HFF-Myc (cell line): ENCODE measurements at places on chromosomes 4 and X.

- DNase-seq = no peak
These were observed 37.8 kb downstream of the UGT8 start for GRCh38 chr4:114636192-114636935.

DNA sequence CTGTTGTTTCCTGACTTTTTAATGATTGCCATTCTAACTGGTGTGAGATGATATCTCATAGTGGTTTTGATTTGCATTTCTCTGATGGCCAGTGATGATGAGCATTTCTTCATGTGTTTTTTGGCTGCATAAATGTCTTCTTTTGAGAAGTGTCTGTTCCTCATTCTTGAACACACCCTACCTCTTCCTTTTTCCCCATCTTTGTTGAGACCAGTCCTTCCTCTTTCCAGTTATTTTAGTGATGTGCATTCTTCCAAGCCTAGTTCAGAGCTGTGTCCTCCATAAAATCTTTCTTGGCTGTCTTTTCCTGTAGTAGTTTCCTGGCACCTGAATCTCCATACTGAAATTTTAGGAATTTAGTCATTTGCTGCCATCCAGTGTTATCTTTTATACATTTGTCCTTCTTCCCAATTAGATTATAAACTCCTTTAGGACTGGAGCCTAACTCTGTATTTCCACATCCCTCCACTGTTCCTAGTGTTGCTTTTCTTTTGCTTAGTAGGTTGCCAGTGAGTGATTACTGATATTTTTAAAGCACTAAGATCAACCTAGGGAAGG is 11.4 kb downstream of the FHIP1A start:
- no peak for DNase-seq

- no peak for DNase-seq
These were observed 50.8 kb upstream of the HOPX start for GRCh38 chr4:56731857-56732256.

- DNase-seq = no peak
These were observed 160.2 kb downstream of the NHS start for GRCh38 chrX:17535229-17535628.

DNA sequence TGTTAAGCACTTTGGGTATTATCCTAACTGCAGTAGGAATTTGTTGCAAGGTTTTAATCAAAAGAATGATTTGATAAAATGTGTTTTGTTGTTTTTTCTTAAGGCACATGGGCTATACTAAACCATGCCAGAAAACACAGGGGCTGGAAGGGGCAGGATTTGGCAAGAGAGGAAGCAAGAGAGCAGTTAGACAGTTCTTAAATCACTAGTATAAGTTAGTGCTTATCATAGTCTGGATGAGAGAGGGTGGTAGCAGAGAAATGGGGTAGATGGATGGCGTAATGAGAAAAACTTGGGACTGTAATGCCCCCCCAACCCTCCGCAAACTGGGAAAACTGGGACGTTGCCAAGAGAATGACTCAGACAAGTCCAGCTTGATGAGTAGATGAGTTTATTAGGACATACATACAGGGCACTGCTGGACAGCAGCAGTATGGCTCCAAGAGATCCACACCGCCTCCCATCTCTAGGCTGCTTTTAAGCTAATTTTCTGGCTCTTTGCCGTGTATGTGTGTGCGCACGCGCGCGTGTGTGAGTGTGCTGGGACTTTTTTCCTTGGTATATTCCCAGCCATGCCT is 151.5 kb downstream of the PDLIM5 start:
- DNase-seq = peak; percentile 32

GRCh38 chr4:30790998-30791397 is 70.8 kb downstream of the PCDH7 start:
- DNase-seq = no peak

- no peak for DNase-seq
These were observed 30.6 kb downstream of the PTTG2 start for GRCh38 chr4:37990731-37991245.

- no peak for DNase-seq
These were observed 10.4 kb downstream of the FRG2 start for GRCh38 chr4:190016369-190017289.

- DNase-seq = no peak
These were observed 11.9 kb downstream of the HUWE1 start for GRCh38 chrX:53674581-53674980.

DNA sequence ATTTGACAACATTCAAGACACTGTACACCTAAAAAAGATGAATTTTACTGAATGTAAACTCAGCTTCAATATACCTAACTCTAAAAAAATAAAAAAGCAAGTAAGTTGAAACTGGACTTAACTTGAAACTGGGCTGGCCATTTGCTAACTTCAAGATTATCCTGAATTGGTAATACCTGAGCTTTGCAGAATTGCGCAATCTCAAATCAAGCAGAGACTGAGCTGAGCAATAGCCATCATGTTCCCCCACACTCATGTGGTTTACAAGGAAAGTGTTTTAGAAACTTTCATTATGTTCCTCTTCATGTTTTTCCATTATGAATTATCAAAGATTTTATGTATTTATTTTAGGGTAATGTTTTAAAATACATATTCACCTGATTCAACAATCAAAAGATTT is 38.7 kb downstream of the ANXA5 start:
- DNase-seq = no peak

DNA sequence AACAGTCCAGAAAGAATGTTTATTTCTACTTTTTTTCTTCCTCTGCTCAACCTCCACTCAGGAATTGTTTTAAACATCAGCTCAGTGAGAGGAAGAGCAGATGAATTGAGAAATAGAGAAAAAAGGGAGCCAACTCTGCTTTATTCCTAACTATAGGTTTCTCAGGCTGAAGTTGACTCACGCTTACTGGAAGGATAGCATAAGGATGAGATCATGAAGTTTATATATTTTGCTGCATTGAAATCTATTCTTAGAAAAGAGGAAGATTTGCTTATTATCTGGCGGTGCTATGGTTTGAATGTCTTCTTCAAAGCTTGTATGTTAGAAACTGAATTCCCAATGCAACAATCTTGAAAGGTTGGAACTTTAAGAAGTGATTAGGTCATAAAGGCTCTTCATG is 1673.4 kb upstream of the PCDH7 start:
- no peak for DNase-seq

GRCh38 chr4:55906989-55907388 is 41.8 kb upstream of the CEP135 start:
- DNase-seq = no peak

GRCh38 chr4:51906167-51906958 is 63.4 kb downstream of the DCUN1D4 start:
- DNase-seq = no peak

- DNase-seq = peak; percentile 9
These were observed 125.8 kb downstream of the KIT start for GRCh38 chr4:54783402-54784110.

- DNase-seq = no peak
These were observed 51.9 kb upstream of the SLC6A14 start for GRCh38 chrX:116384406-116384954.

DNA sequence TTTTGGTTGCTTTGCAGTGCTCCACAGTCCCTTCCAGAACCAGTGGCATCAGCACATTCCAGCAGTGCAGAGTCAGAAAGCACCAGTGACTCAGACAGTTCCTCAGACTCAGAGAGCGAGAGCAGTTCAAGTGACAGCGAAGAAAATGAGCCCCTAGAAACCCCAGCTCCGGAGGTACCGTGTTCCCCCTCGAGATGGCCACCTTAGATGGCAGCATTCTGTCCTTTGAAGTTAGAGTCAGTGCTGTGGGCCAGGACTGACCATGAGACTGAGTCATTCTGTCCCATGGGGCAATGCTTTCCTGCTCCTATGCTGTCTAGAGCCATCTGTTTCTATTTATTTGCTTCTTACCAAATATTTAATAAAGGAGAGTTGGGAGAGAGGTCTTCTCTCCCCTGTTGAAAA is 112.3 kb downstream of the KLHL8 start:
- DNase-seq = peak; percentile 63

DNA sequence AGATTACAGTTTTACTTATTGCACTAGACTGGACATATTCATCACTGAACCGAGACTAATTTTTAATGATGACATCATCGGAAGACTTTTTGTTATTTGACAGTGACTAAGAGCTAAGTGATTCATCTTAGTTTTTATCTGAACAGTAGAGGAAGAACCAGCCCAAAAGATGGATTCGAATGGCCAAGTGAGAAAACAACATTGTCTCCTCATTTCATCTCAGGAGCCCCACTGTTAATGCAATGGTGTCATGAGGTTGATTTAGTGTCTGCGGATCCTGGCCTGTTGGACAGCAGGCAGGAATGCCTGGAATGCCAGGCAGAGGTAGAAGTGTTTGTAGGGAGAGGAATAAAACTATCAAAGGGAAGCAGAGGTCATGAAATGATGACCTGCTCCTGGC is 37.8 kb upstream of the HPF1 start:
- DNase-seq = no peak

GRCh38 chr4:158316264-158316663 is 106.0 kb downstream of the TMEM144 start:
- DNase-seq = no peak

GRCh38 chr4:41217020-41217333 is 2.6 kb upstream of the APBB2 start:
- no peak for DNase-seq

DNA sequence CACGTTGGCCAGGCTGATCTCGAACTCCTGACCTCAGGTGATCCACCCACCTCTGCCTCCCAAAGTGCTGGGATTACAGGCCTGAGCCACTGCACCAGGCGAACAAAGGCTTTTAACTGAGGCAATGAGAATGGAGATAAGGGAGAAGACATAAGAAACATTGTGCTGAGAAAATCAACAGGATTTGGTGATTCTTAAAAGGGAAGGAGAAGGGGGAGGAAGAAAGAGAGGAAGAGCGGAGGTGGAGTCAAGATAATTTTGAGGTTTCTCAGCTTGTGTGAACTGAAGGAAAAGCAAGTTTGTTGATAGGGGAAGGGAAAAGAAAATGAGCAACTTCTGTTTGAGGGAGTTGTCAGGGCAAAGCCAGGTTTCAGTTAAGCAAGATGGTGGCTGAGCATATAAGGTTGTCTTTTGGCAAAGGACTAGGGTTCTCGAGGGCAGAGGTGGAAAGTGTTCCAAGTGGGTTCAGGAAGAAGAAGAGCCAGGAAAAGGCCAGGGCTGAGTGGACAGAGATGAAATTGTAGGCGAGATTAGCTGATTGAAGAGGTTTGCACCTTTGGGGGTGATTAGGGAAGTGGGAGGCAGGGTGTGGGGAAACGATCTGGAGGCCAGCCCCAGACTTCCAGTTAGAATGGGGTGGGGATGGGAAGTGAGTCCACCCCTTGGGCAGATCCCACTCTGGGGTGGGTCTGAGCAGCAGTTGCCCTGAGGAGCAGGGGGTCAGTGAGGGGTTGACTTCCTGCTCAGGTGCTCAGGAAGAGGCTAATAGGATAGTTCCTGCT is 7.8 kb downstream of the DOCK11 start:
- no peak for DNase-seq

DNA sequence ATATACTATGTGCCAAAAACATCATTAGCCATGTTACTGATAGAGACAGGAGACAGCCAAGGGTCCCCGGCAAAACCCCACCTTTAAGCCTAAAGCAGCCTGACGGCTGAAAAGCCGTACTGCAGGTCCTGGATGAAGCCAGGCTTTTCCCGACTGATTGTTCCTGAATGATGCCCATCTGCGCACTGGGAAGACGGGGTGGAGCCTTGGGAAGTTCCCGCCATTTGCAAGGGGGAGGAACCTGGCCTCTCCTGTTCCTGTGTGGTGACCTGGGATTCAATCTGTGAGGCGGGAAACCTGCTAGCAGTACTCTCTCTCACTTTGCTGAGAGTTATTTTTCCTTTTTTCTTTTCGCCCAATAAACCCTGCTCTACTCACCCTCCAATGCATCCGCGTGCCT is 15.1 kb upstream of the CAMK2D start:
- DNase-seq = no peak

- no peak for DNase-seq
These were observed 24.8 kb upstream of the TMSB4X start for GRCh38 chrX:12949927-12950656.

DNA sequence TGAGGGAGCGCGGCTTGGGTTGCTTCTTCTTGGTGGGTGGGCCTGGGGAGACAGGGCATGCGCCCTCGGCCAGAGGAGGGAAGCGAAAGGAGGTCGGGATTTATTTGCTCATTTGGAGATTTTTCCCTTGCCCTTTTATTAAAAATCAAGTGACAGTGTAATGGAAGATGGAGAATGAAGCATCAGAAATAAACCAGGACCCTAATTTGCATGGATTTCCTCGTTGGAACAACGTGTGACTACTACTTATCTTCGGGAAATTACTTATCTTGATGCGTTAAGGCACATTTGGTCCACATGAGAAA is 709 bp upstream of the CLOCK start:
- no peak for DNase-seq

- no peak for DNase-seq
These were observed 17.1 kb downstream of the GAK start for GRCh38 chr4:915041-915474.

- DNase-seq = no peak
These were observed 38.1 kb downstream of the FRG2 start for GRCh38 chr4:189988877-189989431.

DNA sequence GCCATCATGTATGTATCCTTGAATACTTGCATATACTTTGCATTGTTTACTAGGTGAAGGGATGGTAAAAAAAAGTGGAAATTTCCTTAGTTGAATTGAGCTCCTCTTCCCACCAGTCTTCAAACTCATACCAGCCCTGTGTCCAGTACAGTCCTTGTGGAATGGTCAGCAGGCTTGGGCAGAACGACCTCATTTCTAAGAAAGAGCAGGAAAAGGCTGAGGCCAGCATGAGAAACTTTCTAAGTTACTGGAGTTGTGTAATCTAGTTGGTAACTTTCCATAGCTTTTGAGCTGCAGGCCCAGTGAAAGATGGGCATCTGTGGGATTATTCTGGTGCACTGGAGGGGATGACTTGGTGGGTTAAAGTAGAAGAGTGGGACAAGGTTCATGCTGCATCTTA is 87.6 kb downstream of the DCUN1D4 start:
- DNase-seq = no peak

DNA sequence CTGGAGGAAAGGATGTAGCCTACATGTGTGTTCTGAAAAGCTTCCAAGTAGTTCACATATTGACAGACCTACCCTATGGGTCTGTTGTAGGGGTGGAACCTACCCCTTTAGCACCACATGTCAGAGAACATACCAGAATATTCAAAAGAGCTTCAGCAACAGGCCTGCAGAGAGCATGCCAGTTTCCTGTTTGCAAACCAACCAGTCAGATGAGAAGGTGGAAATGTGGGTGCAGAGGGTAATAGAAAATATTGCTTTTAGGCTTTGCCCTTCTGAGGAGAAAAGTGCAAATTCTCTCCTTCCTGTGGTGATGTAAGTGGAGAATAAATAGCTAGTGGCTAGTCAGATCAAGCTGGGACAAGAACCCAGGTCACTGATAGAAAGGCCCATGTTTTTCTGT is 16.4 kb downstream of the INTS6L start:
- DNase-seq = no peak

- DNase-seq = no peak
These were observed 519.3 kb upstream of the NR3C2 start for GRCh38 chr4:148961526-148961925.

- DNase-seq = no peak
These were observed 797 bp downstream of the CD99L2 start for GRCh38 chrX:150897421-150898320.

- DNase-seq = no peak
These were observed 2.9 kb upstream of the CCNG2 start for GRCh38 chr4:77154065-77154464.

DNA sequence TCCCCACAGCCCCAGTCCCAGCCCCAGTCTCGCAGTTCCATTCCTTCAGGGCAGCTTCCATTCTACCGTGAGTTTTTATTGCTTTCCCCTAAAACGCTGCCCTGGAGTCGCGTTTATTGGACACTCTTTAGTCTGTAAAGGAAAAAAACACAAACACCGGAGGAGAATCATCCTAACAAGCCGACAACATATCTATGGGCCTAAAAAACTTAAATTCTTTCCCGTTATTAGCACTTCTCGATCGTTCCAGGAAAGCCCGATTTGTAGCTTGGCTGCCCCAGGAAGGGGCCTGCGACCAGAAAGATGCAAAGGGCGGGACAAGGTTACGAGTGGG is 178.5 kb downstream of the CBR4 start:
- DNase-seq = no peak
